ENCODE measurements at places on chromosomes 12 and 14.
A peak's percentile ranks its signal among the peaks of the same experiment; 100 is the strongest.

DNA sequence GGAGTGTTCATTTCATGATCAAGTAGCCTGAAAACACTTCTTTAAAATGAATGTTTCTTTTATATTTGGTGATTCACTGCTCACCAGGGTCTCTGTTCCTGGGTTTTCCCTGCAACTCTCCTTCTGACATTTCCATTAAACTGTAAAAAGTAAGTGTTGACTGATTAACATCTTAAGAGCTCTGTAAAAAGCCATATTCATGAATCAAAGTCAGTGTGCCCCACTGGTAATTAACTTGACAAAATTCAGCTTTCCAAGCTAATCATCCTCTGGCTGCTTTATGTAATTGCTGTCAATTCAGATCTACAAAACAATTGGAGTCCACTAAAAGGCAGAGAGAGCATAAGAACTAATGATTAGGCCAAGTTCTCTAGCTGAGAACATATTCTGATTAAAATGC lies 41.6 kb downstream of the CNTN1 start:
- DNase-seq: peak; percentile 72

DNA sequence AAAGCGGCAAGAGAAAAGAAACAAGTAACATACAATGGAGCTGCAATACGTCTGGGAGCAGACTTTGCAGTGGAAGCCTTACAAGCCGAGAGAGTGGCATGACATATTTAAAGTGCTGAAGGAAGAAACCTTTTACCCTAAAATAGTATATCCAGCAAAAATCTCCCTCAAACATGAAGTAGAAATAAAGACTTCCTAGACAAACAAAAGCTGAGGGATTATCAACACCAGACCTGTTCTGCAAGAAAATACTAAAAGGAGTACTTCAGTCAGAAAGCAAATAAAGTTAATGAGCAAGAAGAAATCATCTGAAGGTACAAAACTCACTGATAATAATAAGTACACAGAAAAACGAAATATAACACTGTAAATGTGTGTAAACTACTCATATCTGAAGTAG lies 77.5 kb upstream of the ABCD2 start:
- DNase-seq: no peak

DNA sequence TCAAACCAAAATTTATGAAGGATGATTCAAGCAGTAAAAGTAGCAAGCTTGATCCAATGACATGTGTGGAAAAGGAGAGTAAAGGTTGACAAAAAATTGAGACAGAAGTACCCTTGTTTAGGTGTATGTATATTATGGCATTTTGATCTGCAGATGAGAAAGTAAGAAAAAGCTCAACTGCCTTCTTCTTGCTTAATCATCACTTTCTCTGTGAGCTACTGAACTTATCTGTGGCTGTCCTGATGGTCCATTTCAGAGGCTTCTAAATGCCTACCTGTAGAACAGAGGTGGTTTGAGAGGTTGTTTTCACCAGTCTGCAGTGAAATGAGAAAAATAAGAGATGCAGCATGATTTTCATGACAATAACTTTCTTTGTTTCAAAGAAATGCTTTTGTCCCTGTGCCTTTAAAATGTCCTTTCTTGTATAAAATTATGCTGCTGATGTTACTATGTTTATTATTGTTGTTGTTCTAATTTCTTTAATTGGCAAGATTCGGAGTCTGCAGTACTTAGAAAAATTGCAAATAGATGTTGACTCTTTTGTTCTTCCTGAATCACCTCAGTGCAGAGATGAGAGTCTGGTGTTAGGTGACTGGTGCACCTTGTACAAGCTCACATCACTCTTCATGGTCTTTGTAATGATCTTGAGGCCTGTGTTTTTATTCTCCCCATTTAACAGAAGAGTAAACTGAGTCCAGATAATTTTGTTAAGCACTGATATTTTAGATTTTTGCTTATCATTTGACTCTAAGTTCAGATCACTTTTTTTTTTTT lies 821.9 kb downstream of the VRK1 start:
- DNase-seq: no peak

DNA sequence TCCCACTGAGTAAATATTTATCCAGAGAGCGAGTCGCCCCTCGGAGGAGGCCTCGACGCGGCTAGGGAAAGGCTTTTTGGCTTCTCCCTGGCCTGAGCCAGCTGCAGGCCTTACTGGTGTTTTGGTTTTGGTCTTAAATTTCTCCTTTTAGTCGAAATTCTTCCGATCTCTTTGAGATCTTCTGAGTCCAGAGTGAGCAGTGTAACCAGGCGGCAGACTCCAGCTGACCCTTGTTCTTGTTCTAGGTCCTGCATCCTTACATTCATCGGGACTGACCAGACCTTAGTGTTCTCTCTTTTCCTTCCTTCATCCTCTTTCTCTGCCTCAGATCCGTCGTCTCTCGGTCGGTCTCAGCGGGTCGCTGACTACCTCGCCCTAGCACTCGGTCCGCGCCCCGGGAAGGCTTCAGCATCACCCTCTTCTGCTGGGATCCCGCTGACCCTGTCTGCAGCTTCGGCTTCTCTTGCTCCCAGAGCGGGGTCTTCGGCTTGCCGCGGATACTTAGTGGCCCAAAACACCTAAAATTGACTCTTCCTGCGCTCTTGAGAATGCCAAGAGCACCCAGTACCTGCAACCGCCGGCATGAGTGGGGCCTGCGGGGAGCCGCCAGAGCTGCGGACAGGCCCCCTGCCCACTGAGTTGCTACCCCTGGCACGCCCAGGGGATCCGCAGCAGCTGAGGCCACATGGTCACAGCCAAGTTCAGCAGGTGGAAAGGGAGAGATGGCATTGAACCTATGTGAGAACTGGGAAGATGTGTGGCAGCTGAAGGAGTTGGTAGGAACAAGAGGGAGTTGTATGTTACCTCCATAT lies 2.4 kb upstream of the PAX9 start:
- no peak for DNase-seq

- peak; percentile 100 for DNase-seq
Observed at GRCh38 chr12:127559349-127560040, 707.5 kb upstream of the TMEM132C start.

DNA sequence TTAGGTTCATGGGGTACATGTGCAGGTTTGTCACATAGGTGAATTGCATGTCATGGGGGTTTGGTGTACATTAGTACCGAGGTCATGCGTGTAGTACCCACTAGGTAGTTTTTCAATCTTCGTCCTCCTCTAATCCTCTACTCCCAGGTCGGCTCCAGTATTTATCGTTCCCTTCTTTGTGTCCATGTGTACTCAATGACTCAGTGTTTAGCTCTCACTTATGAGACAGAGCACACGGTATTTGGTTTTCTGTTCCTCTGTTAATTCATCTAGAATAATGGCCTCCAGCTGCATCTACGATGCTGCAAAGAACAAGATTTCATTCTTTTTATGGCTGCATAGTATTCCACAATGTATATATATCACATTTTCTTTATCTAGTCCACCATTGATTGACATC lies 850.9 kb upstream of the MDGA2 start:
- no peak for DNase-seq

GRCh38 chr12:111798182-111798581 lies 31.4 kb downstream of the ALDH2 start:
- DNase-seq: no peak

Data from NCI-H2081 (cell line).